T follicular helper cell (primary cell): ENCODE measurements at places on chromosomes 2 and 18.

DNA sequence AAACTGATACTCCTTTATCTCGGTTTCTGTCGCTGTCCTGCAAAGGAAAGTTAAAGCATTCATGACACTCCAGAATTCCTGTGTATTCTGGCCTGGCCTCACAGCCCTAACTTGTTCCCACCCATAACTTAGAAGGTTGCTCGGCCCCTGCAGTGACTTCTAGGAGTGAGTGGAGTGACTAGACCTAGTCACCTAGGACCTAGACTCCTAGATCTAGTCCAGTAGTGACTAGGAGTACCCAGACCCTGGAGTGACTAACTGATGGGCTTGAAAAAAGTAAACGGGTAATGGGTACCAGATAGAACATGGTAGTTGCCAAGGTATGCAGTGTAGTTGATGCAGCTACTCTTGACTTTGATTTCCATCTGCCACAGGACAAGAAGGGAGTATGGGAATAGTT lies 181.8 kb downstream of the MYO1B start:
- DNase-seq: no peak

DNA sequence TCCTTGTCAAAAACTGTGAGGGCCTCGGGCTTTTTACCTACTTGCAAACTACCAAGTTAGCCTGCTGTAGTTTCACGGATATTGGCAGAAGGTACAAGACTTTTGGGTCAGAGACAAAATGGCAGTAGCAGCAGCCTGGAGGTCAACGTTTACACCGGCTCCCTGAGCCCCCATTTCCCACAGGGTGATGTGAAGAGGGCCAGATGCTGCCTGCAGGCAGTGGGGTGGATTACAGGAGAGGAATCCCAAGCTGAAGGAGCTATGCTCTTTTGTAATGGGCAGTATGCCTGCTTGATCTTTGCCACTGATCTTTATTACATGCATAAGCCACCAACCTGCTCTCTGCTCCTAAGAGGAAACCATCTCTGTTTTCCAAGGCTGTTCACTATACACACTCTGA lies 29.5 kb upstream of the SP5 start:
- DNase-seq: no peak

DNA sequence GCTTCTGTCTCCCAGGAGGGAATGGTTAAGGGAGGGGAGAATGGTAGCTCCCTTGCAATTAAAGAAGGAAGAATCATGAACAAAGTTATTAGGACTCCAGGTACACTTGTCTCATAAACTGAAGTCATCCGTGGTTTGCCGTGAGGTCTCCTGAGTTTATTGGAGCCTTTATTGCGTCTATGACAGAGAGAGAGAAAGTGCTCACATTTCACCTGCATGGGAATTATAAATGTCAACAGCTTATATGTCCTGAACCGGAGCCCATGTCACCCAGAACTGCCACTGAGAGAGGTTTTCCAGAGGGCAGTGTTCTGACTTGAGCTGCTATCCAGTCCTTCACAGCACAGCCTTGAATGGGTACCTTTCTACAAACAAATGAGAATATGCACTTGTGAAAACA lies 104.3 kb downstream of the STPG4 start:
- no peak for DNase-seq

DNA sequence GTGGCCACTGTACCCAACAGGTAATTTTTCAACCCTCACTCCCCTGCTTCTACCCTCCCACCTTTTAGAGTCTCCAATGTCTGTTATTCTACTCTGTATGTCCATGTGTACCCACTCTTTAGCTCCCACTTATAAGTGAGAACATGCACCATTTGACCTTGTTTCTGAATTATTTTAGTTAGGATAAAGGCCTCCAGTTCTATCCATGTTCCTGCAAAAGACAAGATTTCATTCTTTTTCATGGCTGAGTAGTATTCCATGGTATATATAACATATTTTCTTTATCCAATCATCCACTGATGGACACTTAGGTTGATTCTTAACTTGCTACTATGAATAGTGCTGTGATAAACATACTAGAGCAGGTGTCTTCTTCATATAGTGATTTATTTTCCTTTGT lies 9.1 kb downstream of the PECR start:
- no peak for DNase-seq

- DNase-seq: no peak
Observed at GRCh38 chr2:204591225-204591624, 46.0 kb downstream of the PARD3B start.

DNA sequence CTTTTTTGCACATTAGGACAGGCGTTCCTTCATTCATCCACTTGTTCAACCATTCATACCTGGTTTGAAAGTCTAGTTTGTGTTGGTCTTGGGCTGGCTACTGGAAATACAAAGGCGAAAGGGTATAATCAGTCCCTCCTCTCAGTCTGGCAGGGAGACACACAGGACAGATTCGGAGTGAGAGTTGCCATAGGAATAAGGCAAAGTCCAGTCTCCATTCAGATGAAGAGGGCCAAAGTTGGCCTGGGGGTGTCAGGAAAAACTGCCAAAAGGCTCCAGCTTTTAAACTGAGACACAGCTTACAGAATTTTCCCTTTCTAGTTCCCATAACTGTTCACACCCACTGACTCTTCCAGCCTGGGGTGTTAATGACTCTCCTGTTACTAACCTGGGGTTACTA lies 96.3 kb upstream of the AQP4 start:
- no peak for DNase-seq

GRCh38 chr18:32891797-32892196 lies 119.0 kb upstream of the KLHL14 start:
- no peak for DNase-seq

GRCh38 chr2:117972476-117973123 lies 41.3 kb downstream of the CCDC93 start:
- no peak for DNase-seq

GRCh38 chr2:180706694-180707093 lies 273.7 kb upstream of the UBE2E3 start:
- no peak for DNase-seq

DNA sequence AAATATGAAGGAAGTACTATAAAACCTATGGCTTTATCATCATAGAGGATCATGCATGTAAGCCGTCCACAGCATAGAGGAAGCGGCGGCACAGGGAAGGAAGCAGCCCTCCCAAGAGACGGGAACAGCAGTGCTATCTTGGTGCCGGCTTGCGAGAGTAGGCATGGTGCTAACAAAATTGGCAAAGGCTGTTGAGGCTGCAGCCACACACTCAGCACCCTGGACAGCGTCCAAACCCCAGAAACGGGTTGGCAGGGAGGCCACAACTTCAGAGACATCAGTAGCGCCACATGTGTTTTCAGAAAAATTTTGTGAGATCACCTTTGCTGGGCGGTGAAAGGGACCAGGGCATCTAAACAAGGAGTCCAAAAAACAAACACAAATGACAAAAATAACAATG lies 37.7 kb downstream of the NETO1 start:
- no peak for DNase-seq

- DNase-seq: no peak
Observed at GRCh38 chr2:238127165-238128060, 11.1 kb upstream of the KLHL30 start.

GRCh38 chr2:218623366-218623705 lies 15.6 kb downstream of the PLCD4 start:
- no peak for DNase-seq

GRCh38 chr18:34956663-34957062 lies 84.5 kb upstream of the MAPRE2 start:
- DNase-seq: no peak

GRCh38 chr18:57941841-57942489 lies 102.1 kb upstream of the NEDD4L start:
- no peak for DNase-seq

DNA sequence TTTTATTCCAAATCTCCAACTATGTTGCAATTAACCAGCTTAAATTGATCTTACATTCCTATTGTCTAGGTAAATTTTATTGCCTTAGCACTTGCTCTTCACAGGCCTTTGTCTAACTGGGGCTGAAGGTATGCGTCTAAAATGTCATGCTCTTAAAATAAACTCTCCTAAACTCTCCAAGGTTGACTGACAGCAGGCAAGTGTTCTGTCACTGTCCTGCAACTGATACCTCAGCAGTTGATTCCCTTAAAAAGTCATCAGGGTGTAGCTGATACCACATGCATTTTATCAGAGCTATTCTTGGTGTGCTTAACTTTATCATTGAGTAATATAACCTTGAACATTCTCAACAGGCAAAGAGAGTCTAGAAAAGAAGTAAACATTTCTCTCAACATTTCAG lies 680 bp downstream of the TTN start:
- no peak for DNase-seq

DNA sequence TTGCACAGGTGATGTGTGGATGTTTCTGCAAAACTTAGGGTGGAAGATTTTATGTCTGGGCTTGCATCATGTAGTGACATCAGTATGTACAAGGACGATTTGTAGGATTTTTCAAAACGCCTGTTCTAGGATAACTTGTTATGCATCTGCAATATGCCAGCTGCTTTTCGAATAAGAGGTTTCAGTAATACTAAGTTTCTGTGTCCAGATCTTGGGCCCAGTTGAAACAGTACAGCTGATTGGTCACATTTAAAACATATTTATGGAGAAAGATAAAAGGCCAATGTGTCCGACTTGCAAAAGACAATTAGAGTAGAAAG lies 1.2 kb downstream of the PTPN4 start:
- DNase-seq: no peak

DNA sequence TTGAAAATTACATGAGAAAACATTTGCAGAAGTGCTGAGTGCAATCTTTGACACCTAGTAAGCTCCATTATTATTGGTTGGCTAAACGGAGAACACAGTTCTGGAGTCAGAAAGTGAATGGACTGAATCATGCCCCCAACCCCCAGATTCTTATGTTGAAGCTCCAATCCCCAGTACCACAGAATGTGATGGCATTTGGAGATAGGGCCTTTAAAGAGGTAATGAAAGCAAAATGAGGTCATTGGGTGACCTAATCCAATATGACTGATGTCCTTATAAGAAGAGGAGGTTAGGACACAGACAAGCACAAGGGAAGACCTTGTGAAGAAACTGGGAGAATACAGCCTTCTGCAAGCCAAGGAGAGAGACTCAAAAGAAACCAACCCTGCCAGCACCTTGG lies 200.9 kb upstream of the EPAS1 start:
- no peak for DNase-seq

GRCh38 chr18:59516356-59517155 lies 157.5 kb upstream of the LMAN1 start:
- DNase-seq: no peak

GRCh38 chr2:41854227-41854626 lies 193.6 kb upstream of the PKDCC start:
- no peak for DNase-seq

- no peak for DNase-seq
Observed at GRCh38 chr2:30628341-30628740, 178.9 kb downstream of the CAPN13 start.

GRCh38 chr2:8681786-8682692 lies at the start of gene ID2:
TSS of gene ID2 (plus strand) at chr2:8682056. CDS start at chr2:8682166, 110 bp downstream.
- DNase-seq: peak; percentile 94

- no peak for DNase-seq
Observed at GRCh38 chr2:142100139-142100873, 30.5 kb downstream of the LRP1B start.

GRCh38 chr2:10447300-10447894 lies 730 bp downstream of the ODC1 start:
- DNase-seq: peak; percentile 19

GRCh38 chr2:25207078-25207545 lies 38.7 kb upstream of the POMC start:
- DNase-seq: no peak

- DNase-seq: no peak
Observed at GRCh38 chr2:46815121-46815802, 100.3 kb downstream of the MCFD2 start.

- no peak for DNase-seq
Observed at GRCh38 chr18:27996801-27997272, 180.1 kb downstream of the CDH2 start.

- DNase-seq: no peak
Observed at GRCh38 chr2:239574434-239575156, 173.8 kb upstream of the HDAC4 start.

- DNase-seq: no peak
Observed at GRCh38 chr2:29040552-29040951, 33.8 kb downstream of the PCARE start.

DNA sequence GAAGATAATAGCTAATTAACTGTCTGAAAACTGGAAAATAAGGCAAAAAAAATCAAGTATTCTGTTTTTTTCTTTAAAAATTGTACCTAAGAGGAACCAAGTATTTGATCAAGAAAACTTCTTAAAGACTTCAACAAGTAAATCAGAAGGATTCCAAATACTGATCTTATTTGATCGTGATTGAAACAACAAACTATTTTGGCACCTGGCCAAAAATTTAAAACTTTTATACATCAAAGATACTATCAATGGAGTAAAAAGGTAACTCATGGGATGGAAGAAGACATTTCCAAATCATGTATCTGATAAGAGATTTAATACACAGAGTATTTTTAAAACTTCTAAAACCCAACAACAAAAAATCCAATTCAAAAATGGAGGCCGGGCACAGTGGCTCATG lies 46.7 kb downstream of the CFAP210 start:
- DNase-seq: no peak

DNA sequence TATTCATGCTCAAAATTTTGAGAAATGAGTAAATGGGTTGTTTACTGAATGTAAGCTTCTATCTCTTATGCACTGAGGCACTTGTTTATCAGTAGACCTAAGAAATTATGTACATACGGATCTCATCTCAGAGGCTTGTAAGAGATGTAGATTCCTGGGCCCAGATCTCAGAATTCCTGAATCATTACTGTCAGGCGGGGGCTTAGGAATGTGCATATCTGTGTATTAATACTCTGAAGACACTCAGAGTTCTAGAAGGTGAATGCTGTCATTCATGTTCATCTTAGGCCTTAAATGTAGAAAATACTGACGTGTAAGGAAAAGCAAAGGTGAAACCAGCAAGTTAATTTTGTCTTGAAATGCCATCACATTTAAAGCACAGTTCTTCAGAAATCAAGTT lies 169.6 kb downstream of the FMNL2 start:
- no peak for DNase-seq

- DNase-seq: no peak
Observed at GRCh38 chr2:233342301-233342700, 12.0 kb upstream of the DGKD start.

DNA sequence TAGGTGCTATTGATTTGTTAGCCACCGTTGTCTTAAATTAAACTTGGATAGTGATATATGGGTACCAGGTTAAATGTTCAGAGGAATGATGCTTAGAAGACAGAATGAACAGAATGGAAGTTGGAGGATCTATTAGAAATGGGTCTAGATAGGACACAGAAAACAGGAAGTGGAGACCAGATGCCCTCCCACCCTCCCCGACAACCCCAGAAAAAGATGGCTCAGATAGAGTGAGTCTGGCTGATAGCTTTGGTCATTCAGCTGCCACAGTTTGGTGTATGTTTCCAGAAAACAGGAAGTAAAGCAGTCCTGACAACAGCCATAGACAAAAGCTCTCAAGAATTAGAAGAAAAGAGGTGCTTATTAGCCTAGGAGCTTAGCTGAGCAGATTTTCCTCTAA lies 71.5 kb upstream of the DSG1 start:
- DNase-seq: no peak

DNA sequence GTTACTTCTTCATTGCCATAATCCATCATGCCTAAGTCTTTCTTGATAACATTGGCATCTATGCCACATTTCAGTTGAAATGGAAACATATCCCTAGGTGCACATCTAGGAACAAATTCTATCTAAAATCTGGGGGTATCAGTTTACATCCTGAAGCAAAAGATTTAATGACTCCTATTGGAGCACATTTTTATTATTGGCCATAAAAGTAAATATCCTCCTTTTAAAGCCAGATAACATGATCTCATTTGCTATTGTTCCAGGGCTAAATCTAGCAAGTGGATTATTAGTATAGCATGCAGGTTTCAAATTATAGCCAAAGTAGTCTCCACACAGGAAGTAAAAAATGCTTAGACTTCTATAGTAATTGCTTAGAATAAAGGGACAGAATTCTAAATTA lies 193.2 kb downstream of the CDH2 start:
- DNase-seq: no peak

- DNase-seq: no peak
Observed at GRCh38 chr18:67145586-67146292, 370.8 kb downstream of the DSEL start.
